GOT3 (cell line): ENCODE measurements at places on chromosomes 2 and 18.

GRCh38 chr2:200604571-200605255 lies 18.9 kb downstream of the AOX1 start:
- no peak for DNase-seq

GRCh38 chr2:100924520-100925451 lies 77.3 kb upstream of the RPL31 start:
- DNase-seq: no peak

DNA sequence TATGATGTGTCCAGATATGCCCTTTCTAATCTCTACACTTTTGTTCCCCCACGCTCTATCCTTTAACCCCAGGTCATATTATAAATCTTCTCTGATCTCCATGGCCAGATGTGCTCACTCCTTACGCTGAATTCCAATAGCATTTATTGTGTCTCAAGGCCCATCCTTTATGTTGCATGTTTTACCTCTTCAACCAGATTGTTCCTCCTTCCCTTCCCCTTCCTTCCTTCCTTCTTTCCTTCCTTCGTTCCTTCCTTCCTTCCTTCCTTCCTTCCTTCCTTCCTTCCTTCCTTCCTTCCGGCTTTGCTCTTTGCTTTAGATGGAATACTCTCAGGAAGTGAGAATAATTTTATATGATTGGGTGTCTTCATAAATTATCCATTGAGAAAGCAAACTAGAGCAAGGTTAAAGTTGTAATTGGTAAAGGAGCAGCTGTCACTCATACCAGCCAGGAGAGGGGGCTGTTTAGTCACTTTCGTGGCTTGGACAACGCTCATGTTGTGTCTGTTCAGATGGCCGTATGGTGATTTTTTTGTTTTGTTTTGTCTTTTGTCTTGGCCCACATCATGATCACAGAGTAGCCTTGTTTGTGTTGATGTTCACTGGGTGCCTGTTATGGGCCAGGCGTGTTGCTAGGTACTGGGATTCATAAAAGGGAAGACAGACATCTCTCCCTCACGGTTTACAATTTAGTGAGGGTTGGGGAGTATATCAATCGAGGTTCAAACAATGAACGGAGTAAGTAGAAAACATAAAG lies 68.0 kb downstream of the DAW1 start:
- no peak for DNase-seq

DNA sequence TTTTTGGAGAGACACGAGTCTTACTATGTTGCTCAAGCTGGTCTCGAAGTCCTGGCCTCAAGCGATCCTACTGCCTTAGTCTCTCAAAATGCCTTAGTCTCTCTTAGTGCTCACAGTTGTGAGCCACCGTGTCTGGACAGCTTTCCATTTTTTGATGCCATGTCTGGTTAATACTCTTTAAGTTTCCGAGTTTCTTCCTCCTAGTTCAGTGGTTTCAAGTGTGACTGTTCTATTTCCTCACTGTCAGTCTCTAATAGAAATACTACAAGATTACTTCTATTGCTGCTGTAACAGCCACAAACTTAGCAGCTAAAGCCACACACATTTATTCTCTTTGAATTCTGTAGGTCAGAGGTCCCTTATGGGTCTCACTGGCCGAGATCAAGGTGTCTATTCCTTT lies 125.1 kb upstream of the MGAT5 start:
- no peak for DNase-seq

DNA sequence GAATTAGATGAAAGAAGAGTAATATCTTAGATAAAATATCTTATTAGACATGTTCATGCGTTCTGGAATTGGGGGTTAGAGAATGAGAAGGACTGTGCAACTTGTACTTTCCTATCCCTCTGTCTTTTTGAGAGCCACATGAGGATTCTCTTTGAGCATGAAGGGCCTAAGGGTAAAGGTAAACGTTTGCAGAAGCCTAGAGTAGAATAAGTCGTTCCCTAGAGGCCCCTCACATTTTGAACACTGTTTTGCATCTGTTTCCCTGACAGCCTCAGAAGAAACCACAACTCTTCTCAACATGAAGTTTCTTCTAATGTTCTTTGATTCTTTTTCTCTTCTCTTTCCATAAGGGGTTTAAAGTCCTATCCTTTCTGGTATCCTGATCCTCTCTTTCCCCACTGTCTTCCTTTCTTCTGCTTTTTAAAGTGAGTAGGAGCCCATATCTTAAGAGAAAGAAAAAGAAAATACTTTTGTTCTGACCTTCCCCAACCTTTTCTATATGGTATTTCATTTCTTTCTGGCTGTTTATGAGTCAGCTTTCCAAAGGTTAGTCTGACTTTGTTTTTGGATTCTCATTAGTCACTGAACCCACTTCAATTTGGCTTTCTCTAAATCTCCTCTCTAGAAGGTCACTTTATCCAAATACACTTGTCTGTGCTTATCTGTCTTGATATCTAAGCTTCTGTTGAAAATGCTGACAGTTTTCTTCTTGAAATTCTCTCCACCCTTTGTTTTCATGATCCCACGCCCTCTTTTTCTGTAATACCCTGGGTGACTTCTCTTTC lies 34.8 kb downstream of the PPP1R1C start:
- DNase-seq: no peak

- DNase-seq: no peak
Observed at GRCh38 chr2:197215748-197216360, 94.7 kb downstream of the ANKRD44 start.

DNA sequence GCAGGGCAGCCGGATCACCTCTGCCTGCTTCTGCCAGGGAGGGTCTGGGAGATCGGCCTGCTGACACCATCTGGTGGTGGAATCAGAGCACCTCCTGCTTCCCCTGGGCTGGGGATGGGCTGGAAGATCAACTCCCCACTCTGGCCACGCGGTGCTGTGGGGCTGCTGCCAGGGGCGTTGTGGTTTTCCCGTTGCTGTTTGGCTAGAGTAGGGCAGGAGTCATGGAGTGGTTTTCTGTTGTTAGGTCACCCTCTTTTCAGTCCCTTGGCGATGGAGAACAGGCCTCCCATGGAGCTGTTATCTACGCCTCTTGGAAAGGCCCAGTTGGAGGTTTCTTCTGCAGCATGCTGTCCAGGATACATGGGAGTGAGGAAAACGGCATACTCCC lies 15.2 kb downstream of the BCL2L11 start:
- peak; percentile 7 for DNase-seq

GRCh38 chr2:7024261-7024660 lies 107.0 kb downstream of the RNF144A start:
- no peak for DNase-seq

GRCh38 chr2:203915256-203915655 lies 21.3 kb upstream of the ICOS start:
- DNase-seq: no peak

DNA sequence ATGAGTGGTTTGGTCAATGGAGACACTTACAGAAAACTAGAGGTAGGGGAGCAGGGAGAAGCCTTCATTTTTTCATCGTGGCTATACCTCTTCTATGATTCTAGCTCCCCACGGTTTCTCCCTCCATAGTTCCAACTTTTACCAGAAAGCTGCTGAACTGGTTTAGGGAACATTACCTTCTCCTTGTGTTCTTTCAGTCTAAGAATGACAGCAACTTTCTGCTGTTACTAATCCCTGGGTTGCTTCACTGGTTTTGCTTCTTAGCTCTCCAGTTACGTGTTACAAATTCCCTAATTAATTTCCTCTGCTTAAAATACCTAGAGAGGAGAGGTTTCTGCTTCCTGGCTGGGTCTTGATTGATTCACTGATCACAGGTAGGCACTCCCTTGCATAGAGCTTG lies 499.9 kb downstream of the SLC4A3 start:
- no peak for DNase-seq

GRCh38 chr2:7685342-7686015 lies 768.3 kb downstream of the RNF144A start:
- no peak for DNase-seq

- no peak for DNase-seq
Observed at GRCh38 chr2:46878886-46879285, 36.7 kb downstream of the MCFD2 start.
